ENCODE measurements at places on chromosomes 1 and 21. TPM values are rescaled to one million over a fixed set of nuclear protein-coding genes. Genes with fewer than 3 reads are reported as not detected.

GRCh38 chr1:243746751-243747150 is 103.3 kb downstream of the AKT3 start:
- no peak for DNase-seq

- no peak for DNase-seq
Observed at GRCh38 chr21:25428537-25428936, 178.7 kb downstream of the MRPL39 start.

- no peak for DNase-seq
Observed at GRCh38 chr1:156895455-156895812, 1.9 kb downstream of the PEAR1 start.

DNA sequence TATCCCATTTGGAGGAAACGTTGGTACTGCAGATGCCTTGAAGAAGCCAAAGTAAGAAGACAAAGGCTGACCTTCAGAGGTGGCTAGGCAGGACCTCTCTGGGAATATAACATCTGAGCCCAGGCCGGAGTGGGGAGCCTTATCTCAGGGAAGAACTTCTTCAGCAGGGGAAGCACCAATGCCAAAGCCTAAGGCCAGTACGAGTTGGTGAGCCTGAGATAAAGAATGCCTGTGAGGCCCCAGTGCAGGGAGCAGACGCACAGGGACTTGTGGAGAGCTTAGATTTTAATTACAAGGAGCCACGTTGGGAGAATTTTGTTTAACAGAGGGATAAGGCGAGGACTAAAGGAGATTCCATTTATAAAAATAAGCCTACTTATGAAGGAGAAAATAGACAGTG is 468.8 kb upstream of the RUNX1 start:
- DNase-seq = no peak

GRCh38 chr1:112985123-112985522 is 29.1 kb upstream of the SLC16A1 start:
- no peak for DNase-seq

GRCh38 chr1:97849345-97850340 is 71.2 kb downstream of the DPYD start:
- DNase-seq = no peak

DNA sequence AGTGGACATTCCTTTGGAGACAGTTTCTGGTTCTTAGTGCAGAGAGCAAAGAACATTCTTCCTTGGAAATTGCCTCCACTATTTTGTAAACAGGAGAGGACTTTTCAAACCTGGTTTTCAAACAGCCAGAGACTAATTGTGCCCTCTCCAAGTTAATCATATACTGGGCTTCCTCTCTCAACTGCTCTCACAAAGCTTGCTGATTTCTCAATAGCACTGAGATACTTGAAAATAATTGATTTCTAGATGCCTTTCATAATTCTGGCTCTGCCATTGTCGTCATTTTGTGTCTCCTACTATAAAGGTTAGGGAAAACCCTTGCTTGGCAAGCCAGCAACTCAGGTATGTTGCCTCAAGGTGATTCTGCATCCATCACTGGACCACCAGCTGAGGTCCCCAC is 56.0 kb downstream of the KCNJ15 start:
- no peak for DNase-seq

- DNase-seq = no peak
Observed at GRCh38 chr1:183242556-183242955, 56.5 kb downstream of the LAMC2 start.

GRCh38 chr1:40769815-40770214 is 13.8 kb upstream of the KCNQ4 start:
- no peak for DNase-seq

DNA sequence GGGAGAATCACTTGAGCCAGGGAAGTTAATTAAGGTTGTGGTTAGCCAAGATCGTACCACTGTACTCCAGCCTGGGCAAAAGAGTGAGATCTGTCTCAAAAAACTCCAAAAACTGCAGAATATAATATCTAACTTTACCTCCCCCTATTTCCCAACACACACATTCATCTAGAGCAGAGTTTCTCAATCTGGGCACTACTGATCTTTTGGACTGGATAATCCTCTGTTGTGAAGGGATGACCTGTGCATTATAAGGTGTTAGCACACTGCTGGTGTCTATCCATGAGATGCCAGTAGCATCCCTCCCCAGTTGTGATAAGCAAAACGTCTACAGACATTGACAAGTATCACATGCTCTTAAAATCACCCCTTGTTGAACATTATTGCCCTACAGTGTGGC is 61.8 kb downstream of the RGS13 start:
- no peak for DNase-seq

DNA sequence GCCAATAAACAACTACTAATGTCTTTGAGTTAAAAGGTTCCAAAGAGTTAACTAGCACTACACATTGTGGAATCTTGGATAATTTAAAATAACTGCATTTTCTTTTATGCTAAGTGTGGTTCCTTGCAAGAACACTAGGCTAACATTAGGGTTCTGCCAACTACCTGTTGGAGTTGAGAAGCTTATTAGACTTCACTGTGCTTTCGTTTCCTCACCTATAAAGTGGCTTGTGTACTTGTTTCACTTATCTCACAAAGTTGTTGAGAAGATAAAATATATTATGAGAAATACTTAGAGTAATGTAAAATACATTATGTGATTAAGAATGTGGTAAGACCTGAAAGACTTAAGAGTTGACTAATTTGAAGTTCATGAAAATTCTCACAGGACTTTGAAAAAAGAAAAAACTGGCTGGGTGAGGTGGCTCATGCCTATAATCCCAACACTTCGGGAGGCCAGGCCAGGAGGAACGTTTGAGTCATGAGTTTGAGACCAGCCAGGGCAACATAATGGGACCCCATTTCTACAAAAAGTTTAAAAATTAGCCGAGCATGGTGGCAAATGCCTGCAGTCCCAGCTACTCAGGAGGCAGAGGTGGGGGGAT is 5.6 kb upstream of the RRAGC start:
- DNase-seq = no peak

- no peak for DNase-seq
Observed at GRCh38 chr1:34946211-34946610, 16.8 kb upstream of the DLGAP3 start.

- no peak for DNase-seq
Observed at GRCh38 chr1:49527606-49528305, 496.0 kb downstream of the AGBL4 start.

DNA sequence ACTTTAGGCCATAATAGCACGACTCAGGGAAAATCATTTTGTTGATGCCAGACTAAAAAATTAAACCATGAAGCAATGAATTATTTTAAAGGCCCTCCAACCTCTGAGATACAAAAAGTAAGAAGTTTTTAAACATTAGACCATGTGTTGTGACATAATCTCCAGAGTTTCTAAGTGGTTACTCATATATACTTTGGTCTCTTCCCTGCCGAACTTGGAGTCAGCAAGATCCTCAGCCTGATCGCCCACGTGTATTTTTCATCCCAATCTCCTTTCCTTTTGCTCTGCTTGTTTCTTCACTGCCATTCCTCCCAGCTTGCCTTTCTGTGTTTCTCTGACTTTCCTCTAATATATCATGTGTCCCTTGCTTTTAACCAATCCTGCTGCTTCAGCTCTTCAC is 3.8 kb downstream of the ARV1 start:
- DNase-seq = no peak

DNA sequence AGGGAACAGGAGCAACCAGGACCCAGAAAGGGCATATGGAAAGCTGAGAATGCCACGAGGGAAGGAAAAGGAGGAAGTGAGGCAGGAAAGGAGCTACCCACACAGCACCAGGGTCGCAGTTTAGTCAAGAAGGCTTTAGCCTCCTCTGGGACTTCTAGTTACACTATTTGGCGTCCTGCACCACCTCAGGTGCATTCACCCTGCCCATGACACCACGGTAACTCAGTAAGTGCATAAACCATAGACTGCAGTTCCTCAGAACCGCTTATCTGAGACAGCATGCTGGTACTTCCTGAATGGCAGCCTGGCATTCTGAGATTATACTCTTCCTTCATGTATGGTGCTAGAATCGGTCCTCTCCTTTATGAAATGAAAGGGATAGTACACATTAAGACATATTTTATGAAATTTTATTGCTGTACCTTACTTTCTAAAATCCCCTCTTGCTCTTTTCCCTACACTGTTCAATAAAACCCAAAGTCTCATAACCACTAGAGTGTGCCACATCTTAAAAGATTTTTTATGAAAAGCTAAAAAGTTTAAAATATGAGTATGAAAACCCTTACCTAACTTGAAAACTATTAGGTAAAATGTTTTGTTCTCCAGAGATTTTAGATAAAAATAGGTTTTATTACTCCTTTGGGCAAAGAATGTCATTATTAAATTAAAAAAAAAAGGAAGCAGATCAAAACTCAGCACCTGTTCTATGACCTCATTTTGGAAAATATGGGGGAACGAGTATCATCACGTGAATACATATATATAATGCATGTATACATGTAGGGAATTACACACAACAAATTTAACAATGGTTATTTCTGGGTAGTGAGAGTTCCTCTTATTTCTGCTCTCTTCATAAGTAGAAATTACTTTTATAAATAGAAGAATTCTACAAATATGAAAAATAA is 67.3 kb downstream of the VAV3 start:
- DNase-seq = no peak

DNA sequence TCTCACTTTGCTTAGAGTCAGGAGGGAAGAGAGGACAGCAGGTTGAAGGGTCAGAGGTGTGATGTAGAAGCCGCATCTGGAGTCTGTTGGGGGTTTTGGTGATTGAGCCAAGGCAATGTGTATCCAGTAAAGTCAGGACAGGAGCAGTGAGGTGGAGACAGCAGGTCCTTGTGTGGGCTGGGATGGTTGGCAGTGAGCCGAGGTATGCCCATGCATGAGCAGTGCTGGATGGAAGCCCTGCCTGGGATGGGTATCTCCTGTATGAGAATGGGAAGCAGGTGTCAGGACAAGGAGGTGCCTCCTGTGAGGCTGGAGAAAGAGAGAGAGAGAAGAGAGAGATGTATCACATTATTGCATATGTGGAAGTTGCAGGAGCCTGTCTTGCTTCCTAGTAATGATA is 90.0 kb downstream of the OBSCN start:
- DNase-seq = no peak

DNA sequence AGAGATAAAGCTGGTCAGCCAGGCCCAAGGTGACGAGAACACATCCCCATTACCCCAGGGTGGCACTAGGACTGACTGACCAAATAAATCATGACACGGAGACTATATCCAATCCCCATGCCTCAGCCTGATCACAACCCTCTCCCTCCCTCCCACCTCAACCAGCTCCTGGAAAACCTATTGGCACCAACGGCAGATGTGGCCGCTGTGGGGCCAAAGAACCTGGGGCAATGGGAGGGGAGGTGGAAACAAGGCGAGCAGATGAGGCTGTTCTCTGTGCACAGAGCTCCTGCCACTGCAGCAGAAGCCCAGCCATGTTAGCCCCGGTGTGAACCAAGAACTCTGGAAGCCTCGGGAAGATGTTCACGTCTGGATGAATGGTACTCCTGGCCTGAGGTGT is 77.6 kb downstream of the CD247 start:
- no peak for DNase-seq

GRCh38 chr21:41970106-41970391 is 16.2 kb upstream of the C2CD2 start:
- DNase-seq = no peak

DNA sequence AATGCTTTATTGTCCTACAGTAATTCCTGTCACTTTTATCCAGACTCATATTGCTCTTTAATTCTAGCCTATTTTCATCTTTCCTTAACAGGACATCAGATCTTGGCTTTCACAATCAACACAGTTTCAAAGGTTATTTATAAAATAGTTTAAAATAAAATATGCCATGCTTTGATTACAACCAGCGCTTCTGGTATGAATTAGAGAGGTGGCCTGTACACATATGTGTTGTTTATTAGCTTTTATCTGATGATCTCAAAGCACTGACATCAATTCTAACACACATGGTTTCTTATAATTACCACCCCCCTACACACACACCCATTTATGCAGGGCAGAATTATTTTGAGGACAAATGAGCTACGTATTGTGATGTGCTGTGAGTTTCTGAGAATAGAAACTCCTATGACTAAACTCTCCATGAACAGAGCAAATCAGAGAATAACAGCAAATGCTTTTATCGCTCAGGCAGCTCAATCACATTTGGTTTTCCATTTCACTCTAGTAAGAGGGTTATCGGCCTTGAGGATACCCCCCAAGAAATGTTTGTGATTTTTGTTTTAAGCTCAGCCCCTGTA is 18.0 kb downstream of the CD247 start:
- no peak for DNase-seq

DNA sequence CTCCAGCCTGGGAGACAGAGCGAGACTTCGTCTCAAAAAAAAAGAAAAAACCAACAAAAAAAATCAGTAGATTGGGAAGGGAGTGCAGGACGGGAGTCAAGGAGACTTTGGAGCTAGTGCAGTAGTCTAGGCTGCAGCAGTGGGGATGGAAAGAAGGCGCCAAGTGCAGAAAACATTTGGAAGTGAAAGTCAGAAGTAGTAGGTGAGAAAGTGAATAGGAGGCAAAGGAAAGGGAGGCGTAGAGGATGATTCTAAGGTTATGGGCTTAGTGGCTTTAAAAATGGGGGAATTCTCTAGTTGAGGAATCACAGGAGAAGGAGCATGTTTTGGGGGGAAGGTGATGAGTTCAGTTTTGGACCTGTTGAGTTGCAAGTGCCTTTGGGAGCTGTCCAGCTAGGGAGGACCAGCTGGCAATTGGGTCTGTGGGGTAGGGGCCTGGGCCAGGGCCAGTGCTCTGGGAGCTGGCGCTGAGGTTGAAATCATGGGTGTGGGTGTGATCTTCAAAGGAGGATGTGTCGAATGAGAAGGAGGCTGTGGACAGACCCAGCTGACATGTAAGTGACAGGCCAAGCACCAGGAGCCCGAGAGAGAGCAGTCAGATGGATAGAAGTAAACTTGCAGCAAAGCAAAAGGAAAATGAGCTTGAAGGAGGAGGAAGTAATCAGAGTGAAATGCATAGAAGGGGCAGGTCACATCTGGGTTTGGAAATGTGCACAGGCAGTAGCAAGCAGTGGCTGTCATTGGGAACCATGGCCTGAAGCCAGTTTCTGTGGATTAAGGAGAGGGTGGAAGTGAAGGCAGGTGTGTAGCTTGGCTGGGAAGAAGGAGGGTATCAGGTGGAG is 15.8 kb downstream of the TMCC2 start:
- DNase-seq = no peak

GRCh38 chr1:71298633-71299032 is 217.8 kb upstream of the ZRANB2 start:
- no peak for DNase-seq

GRCh38 chr1:170874671-170875070 is 60.7 kb upstream of the MROH9 start:
- DNase-seq = no peak

- no peak for DNase-seq
Observed at GRCh38 chr1:230730977-230731376, 16.2 kb upstream of the CAPN9 start.

GRCh38 chr1:164659621-164660411 is 100.8 kb downstream of the PBX1 start:
- DNase-seq = no peak

GRCh38 chr21:28344985-28345384 is 647.7 kb downstream of the LTN1 start:
- DNase-seq = no peak

GRCh38 chr1:2267862-2268261 is 39.7 kb downstream of the SKI start:
- DNase-seq = no peak

GRCh38 chr1:210328032-210328745 is 513 bp upstream of the HHAT start:
- peak; percentile 32 for DNase-seq

- no peak for DNase-seq
Observed at GRCh38 chr1:8389958-8390535, 72.1 kb downstream of the SLC45A1 start.

SNX7 gene
- polyA plus RNA-seq = 28.1 TPM

TACSTD2 gene
- polyA plus RNA-seq = 0.42 TPM

ETV3L gene
- polyA plus RNA-seq = 0.12 TPM

GJA4 gene
- 31.4 TPM for polyA plus RNA-seq

AMY1C gene
- polyA plus RNA-seq = not detected

SYPL2 gene
- 200 TPM for polyA plus RNA-seq

HUNK gene
- polyA plus RNA-seq = 9.0 TPM

AMY2B gene
- 5.3 TPM for polyA plus RNA-seq

Measured in muscle of arm (tissue), 14 donors.